ENCODE measurements at places on chromosomes 5 and 9.

DNA sequence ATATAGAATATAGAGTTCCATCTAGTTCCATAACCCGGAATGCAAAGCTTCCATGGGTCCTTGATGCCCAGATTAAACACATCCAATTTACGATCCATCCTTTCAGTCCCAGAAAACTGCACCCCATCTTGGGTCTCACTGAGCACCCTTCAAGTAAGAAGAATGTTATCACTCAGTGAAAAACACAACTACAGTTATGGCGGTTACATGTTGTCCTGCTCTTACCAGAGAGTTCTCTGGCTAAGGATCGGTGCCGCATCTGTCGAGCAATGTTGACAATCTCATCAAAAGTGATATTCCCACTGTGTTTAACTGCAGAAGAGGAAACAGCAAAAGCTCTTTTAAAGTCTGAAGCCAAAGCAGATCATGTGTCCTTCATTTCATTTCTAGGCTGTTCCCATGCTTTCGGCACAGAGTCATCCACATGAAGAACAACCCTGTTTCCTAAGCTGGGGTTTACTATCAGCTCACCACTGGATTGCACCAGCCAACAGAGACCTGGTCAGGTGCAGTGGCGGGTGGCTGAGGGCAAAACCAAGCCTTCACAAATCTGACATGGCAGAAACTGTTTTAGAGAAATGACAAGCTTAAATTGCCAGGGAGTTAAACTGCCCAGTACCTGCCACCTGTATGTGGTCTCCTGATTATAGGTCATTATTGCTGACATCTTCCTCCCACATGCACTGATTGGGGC, 2.9 kb downstream of the RPL12 start:
- DNase-seq, result no peak

DNA sequence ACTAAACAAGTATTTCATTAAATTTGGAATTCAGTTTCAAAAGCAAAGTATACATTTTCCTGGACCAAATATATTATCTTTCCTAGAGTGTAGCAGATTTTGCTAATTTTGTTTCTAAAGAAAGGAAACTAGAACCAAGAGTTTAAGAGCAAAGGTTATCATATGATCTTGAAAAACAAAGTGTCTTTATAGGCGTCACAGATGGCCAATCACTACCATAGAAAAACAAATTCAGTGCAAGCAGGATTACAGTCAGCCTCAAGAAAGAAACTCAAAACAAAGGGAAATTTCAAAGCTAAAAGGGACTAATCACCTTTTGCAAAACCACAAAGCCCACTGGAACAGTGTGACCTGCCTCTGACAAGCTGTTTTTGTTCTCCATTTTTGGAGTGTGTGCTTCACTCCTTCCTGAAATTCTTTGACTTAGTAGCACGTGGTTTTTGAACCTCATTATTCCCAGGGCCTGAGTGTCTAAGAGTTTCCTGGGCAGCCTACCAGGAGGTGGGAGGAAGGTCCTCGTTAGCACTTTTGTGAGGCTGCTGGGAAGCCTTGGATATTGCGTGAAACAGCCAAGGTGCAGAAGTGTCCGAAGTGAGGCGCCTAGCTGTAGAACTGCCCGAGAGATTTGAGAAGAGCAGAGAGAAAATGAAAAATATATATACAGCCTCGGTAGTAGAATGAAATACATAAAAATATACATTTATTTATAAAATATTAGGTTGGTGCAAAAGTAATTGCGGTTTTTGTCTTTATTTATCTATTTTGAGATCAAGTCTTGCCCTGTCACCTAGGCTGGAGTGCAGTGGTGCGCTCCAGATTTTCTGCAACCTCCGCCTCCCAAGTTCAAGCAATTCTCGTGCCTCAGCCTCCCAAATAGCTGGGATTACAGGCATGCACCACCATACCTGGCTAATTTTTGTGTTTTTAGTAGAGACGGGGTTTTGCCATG, 246.1 kb downstream of the MARCHF11 start:
- DNase-seq, result no peak

GRCh38 chr5:73437101-73437776, 11.3 kb downstream of the FOXD1 start:
- no peak for DNase-seq

- DNase-seq, result no peak
These were observed 45.5 kb downstream of the RASA1 start for GRCh38 chr5:87313216-87313615.

GRCh38 chr5:129120158-129120581, 25.6 kb downstream of the ISOC1 start:
- DNase-seq, result no peak

- no peak for DNase-seq
These were observed 209.0 kb upstream of the RPS23 start for GRCh38 chr5:82487131-82487530.

DNA sequence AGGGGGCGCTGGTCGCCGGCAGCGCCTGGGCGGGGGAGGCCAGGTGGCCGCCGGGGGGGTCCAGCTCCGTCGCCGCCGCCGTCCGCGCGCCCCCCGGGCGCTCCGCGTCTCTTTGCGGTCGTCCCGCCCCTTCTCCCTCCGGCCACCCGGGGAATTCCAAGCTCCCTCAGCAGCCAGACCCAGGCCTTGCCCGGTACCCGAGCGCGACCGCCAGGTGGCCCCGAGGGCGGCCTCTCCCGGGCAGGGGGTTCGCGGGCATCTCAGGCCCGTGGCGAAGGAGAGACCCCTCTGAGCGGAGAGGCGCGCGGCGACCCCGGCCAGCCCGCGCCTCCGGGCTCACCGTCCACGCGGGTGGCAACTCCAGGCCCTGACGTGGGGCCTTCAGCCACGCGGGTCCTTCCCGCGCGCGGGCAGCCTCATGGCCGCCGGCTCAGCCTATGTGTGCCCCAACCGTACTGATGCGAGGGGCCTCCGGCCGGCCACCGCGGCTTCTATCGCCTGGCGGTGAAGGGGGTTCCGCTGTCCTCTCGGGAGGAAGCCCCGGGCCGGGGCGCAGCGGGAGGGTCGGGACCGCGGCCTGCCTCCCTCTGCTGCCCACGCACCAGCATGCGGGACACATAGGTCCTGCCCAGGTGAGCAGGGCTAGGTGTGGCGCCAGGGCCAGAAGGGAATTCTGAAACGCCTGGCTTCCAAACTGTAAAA, 529 bp upstream of the NRARP start:
- peak; percentile 43 for DNase-seq

All from stimulated activated CD4-positive, alpha-beta T cell treated with anti-CD3 and anti-CD28 coated beads, TNF-alpha, amount 100 ng/mL, for 1 hour (primary cell).